NCI-H2171 treated with DMSO at 0.1 percent for 48 hours (cell line): ENCODE measurements at places on chromosomes 5 and 9.

DNA sequence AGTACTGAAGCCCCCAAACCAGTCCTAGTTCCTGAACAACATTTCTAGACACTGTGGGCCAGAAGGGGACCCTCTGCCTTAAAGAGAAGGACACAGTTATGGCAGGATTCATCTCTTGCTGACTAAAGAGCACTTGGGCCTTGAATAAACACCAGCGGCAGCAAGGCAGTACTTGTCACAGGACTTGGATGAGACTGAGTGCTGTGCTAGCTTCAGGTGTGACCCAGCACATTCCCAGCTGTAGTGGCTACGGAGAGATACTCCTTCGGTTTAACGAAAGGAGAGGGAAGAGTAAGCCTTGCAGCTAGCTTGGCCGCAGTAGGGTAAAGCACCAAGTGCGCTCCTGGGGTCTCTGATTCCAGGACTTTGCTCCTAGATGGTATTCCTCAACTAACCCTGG, 10.9 kb upstream of the STX17 start:
- DNase-seq, result no peak

- DNase-seq, result no peak
Measured at GRCh38 chr5:60399507-60399906, 300.5 kb downstream of the DEPDC1B start.

- no peak for DNase-seq
Measured at GRCh38 chr5:37915097-37915736, 75.4 kb upstream of the GDNF start.

DNA sequence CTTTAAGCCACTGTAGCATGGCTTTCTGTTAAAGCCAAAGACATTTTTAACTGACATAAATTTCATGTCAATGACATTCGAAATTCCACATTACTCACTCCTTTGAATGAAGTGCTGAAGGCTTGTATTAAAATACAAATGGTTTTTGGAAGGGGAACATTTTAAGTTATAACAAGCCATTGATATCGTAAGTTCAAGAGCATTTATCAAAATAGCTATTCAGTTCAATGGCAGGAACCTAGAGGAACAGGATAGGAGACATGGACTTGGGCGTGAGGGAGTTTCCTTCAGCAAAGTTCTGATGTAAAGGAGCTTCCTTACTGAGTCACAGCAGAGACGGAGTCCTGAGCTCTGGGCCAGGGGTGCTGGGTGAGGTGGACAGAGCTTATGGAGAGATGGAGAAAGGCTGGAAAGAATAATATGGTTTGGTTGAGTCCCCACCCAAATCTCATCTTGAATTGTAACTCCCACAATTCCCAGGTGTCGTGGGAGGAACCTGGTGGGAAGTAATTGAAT, 631.8 kb downstream of the BNC2 start:
- DNase-seq, result no peak

- peak; percentile 15 for DNase-seq
Measured at GRCh38 chr5:134545070-134545868, 19.8 kb downstream of the JADE2 start.

DNA sequence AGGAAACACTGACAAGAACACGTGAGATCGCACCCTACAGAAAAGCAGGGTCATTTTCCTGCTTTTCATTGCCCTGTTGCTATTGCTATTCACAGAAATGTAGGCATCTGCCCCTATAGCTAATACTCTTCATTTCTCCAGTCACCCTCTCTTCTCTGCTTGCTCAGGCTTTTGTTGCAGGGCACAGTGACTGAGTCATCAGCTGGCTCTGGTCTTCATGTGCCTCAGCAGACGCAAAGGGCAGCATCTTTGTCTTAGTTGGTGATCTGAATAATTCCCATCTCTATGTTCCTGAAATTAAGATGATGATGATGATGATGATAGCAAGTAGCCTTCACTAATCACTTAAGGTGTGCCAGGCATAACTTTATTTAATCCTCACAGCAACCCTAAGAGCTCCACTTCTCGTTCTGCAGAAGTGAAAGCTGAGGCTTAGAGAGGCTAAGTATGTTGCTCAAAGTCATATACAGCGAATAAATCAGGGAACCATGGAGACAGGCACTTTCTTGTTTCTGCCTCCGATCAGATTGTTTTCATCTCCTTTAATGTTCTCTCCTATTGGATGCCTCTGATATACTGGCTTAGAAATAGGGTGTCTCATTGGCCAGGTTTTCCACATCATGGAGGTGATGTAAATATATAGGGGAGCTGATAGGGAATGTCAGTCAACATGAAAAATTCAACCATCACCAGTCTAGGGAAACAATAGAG, 133.0 kb upstream of the STK32A start:
- DNase-seq, result no peak

- DNase-seq, result peak; percentile 92
Measured at GRCh38 chr9:138009803-138010690, 132.5 kb downstream of the CACNA1B start.

DNA sequence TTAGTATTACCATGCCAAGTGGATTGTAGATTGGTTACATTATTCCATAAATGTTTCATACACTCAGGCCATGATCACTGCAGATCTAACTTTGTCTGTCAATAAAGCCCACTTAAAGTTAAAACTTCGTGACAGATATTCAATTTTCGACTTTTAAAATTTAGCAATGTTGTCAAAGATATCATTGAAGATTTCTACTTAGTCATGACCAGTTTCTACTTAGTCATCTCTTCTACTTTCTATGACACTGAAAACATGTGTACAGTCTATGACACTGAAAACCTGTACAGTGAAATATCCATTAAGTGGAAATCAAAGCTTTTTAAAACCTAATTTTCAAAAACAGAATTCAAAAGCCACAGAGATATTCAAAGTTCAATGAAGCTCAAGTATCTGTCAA, 258.2 kb downstream of the MCTP1 start:
- no peak for DNase-seq

GRCh38 chr9:113298311-113298710, 4.9 kb downstream of the RNF183 start:
- DNase-seq, result no peak

- no peak for DNase-seq
Measured at GRCh38 chr9:129478961-129479630, 141.8 kb downstream of the C9orf50 start.

DNA sequence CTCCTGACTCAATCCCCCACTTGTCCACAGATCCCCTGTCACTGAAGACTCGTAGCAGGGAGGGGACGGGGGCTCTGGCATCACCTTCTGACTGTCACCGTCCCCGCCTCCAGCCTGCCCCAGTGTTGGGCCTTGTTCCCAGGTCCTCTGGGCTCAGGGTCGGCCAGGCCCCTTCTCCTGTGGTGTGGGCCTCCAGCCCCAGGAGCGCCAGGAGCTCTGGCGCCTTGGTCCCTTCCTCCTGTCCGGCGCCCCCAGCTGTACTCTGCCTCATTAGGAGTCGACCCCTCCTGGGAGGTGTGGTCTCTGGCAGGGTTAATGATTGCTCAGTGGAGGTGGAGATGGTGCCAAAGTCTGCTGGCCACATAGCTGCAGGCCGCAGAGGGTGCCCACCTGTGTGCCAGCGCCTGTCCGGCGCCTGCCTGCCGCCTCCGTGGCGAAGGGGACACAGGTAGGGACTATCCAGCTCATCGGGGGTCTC, at the start of gene CDHR2:
Gene CDHR2 (plus strand): TSS at position 376 of the 478 bp plus-strand sequence. CDS start 16,011 bp downstream, outside the sequence.
- DNase-seq, result no peak

DNA sequence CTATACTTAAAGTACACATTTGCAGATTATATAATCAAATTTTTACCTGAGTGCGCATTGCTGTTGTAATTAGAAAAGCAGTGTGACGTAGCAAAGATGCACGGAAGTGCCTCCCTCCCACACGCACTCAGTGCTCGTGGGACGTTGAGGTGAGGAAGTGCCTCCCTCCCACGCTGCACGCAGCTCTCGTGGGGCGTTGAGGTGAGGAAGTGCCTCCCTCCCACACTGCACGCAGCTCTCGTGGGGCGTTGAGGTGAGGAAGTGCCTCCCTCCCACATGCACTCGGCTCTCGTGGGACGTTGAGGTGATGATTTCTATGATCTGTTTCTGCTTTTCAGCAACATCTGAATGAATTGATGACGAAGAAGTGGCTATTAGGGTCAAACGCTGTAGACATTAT, 21.0 kb downstream of the EXOC3 start:
- no peak for DNase-seq

GRCh38 chr5:56658972-56659371, 156.4 kb upstream of the MAP3K1 start:
- DNase-seq, result no peak

DNA sequence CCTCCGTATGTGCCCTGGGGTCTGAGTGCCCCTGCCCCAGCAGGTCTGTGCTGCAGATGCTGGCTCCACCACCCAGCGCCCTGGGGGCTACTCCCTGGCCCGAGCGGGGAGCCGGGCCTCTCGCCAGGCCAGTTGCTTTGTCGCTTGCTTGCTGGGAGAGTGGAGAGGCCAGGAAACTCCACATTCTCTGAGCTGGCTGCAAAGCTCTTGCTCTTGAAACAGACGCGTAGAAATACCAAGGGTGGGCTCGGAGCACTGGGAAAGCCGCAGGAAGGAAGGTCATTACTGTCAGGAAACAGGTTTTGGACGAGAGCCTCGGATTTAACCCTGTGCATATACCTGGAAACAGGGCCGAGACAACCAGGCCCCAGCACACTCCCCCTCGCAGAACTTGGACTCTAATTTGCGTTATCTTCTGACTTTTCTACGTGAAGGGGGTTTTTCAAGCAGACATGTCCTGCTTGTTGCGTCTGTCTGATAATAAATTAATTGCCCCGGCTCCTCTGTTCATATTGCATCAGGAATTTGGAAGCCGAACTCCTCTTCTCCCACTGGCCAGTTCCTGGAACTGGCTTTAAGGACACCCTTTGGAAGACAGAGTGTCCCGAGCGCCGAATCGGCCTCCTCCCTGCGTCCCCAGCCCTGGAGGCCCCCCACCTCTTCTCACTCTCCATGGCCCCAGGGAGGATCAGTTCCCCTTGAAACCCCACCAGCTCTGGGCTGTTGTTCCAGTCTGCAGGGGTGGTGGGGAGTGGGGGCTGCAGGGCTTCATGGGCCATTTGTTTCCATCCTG, 11.2 kb downstream of the ADAMTSL2 start:
- DNase-seq, result no peak

GRCh38 chr5:173688703-173689102, 72.3 kb upstream of the BOD1 start:
- DNase-seq, result no peak
